ENCODE measurements at places on chromosomes 11 and 22.

GRCh38 chr11:78046486-78046854 is 17.2 kb upstream of the THRSP start:
- DNase-seq = no peak

DNA sequence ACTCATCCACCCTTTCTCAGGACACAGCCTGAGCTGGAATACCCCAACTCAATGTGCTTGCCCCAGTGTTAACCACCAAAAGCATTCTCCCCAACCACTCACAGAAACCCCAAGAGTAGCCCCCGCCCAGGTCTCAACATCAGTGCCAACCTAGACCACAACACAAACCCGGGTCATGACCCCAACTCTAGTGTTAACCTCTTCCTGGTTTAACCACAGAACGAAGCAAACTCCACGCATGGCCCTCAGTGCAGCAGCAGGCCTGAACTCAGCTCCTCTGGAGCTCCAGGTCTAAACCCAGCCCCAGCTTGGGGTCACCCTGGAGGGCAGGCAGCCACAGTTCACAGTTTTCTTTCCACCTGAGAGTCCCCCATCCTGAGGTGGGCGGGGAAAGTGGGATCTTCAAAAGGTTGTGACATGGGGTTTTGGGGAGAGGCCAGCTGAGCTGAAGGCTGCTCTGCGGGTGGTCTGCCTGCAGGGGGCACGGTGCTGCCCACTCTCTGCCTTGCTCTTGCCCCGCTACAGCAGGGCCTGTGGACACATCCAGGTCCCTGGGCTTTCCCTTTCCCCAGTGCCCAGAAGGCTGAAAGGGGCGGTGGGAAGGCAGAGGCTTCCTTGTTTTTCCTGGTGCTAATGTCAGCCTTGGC is 37.9 kb downstream of the NECTIN1 start:
- no peak for DNase-seq

DNA sequence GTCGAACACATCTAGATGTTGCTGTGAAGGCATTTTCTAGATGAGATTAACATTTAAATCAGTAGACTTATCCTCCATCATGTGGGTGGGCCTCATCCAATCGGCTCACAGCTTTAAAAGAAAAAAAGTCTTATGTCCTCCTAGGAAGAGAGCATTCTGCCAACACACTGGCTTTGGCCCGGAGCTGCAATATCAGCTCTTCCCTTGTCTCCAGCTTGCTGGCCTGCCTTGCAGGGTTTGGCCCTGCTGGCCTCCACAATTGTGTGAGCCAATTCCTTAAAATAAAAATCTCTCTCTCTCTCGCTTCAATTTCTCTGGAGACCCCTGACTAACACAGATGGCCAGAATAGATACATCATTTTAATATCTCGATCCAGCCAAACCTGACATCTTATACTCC is 13.1 kb upstream of the ABCC8 start:
- no peak for DNase-seq

GRCh38 chr11:43923406-43924111 is 18.9 kb upstream of the C11orf96 start:
- no peak for DNase-seq

- no peak for DNase-seq
Measured at GRCh38 chr11:11499300-11499699, 122.5 kb downstream of the GALNT18 start.

DNA sequence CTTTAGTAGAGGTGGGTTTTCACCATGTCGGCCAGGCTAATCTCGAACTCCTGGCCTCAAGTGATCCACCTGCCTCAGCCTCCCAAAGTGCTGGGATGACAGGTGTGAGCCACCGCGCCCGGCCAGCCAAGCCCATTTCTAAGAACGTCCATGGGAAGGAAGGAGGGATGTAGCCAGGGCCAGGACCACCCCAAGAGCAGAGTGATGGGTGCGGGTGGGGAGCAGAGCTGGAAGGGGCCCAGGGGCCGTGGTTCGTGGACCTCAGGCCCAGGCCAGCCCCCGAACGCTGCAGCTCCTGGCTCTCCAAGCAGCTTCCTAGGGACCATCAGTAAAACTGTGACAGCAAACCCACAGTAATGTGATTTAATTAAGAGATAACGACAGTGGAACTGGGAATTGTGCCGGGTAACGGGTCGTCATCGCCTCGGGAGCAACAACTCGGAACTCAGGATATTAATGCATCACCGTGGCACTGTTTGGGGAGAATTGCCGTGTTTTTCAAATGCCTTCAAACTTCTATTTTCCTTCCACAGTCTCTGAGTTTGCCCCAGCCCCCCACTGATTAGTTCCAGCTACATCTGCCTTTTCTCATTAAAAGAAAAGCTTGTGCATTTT is 74.3 kb downstream of the BRD1 start:
- no peak for DNase-seq
